Hematopoietic multipotent progenitor cell treated with erythropoietin and hydrocortisone succinate and interleukin-3 and kit ligand, for 6 days (in vitro differentiated cells): ENCODE measurements at places on chromosomes 6 and 20.
A peak's percentile ranks its signal among the peaks of the same experiment; 100 is the strongest.

DNA sequence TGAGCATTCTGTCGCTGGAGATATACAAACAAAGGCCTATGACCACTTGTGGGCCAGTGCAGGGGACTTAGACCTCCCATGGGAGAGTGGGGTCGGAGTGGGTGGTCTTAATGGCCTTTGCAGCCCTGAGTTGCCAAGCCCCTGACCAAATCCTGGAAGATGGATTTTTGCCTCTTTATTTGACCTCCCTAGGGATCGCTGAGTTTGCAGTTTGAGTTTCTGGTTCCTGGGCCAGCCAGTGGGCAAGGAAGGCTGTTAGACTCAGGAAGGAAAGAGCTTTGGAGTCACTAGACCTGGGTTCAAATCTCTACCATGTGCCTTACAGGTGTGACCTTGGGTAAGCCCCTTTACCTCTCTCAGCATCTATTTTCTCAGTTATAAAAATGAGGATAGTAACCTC is 94.1 kb downstream of the CD40 start:
- no peak for DNase-seq

- DNase-seq, result no peak
Measured at GRCh38 chr6:36326356-36326995, 10.2 kb downstream of the BNIP5 start.

DNA sequence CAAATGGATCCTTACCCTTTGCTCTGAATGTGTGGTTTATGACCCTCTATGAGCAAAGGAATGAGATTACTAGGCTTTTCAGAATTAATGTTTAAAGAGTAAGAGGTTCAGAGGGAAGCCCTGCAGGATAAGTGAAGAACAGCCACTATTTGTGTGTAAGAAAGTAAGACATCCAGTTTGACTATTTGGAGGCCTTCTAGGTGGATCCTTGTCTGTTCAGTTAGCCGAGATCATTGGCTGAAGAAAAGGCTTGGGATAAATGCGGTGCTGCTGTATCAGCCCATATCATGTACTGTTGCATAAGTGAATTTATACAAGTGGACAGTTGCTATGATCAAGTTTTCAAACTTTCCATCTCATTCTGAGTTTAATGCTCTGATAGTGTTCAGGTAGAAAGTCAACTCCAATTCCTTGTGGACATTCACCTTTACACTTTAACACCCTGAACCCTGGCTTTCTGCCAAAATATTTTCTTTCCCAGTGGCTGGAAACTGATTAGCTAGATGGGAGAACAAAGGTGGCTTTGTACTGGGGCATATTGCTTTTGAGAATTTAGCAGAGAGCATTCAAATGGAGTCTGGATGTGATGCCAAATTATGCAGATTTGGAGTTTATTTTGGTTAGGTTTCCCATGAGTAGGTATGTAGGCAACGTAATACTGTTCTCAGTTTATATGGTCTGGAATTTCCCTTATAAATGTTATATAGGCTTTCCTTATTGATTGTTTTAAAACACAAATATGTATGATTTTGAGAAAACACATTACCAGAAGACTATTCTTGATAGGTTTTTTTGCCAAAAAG is 15.0 kb downstream of the PARD6B start:
- no peak for DNase-seq

GRCh38 chr6:147826698-147827097 is 318.2 kb downstream of the SAMD5 start:
- no peak for DNase-seq

- DNase-seq, result no peak
Measured at GRCh38 chr6:63799813-63800212, 164.2 kb downstream of the PHF3 start.

DNA sequence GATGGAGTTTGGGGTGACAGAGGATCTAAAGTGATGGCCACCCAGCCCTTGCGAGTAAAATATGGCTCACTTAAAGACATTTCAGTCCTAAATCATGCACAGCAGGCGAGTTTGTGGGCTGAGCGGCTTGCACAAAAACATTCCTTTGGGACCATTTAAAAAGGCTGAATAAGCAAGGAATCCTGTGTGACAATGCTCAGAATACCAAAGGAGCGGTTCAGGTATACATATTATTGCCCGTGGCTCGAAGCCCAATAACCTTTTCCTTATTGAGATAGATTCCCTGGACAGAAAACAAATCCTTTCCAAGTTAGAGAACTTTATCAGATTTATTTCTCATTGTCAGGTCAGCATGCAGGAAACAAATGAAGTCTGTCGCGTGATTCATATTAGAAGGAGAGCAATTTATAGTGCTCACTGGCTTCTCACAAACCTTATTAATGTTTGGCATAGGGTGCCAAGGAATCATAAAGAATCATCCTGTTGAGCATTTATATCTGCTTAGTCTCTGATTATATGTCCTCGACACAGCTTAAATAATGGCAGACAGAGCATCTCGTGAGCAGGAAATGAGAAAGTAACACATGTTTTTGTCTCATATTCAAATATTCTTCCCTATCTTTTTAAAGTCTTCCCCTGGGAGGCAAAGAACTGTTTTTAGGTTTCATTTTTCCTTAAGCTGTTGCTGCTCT is 121.3 kb downstream of the TRMT11 start:
- DNase-seq, result no peak

DNA sequence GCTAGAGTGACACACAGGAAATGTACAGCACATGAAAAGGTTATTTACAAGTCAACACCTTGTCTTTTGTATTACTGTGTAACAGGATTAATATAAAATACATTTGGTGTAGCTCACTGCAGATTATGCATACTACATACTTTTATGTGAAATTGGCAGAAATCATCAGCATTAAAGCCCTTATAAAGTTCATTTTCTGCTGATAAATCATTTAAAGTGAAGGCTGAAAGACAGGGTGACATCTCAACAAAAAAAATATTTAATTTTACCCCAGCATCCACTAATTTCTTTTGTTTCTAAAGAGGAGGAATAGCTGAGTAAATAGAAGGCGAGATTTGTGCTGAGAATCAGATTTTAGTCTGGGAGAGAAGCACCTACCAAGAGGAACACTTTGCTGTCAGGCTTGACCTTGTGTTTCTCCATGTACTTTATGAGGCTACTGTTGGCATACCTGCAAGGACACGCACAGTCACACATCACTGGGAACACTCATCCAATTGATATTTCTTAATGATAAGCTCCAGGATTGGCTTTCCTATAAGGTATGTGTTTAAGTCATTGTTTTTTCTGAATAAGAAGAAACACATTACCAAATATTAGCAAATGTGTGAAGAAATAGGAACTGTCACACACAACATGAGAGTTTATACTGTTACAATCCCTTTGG is 146.6 kb upstream of the SLC22A16 start:
- no peak for DNase-seq

DNA sequence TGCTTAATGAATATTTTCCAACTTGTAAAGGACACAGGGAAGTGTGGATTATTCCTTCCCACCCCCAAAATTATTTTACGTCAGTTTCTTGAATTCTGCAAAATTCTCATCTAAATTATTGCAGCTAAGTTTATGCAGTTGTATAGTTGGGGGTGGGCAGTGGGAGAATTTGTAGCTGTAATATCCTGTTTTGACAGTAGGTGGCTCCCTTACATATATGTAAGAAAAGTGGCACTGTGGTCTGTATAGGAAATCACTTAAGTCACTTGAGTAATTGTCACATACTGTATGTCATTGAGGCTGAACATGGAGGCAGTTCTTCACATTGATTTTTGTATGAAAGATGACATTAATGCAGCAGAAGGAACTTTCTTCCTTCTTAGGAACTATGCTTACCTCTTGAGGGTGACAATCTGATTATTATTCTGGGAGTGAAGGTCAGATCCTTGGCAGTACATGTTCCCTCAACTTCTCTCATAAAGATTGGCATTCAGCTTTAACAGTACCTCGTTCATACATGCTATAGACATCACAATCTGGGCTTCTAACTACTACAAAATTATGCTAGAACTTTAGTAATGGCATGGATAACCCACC is 14.6 kb upstream of the CFAP206 start:
- peak; percentile 92 for DNase-seq

DNA sequence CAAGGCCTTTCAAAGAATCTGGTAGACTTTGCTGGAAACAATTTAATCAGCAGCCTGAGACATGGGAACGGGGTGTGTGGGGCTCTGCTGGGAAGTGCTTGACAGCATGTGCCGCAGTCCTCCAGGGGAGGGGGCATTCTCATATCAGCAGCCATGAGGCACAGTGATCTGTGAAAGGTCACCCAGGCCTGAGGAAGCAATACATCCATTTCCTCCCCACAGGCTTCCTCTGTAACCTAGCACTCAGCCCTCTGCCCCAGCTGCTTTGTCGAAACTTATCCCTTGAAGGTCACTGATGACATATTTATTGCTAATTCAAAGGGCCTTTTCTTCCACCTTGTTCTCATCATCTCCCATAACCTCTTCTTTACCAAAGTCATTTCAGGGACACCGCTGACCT is 103.3 kb downstream of the TNFAIP3 start:
- no peak for DNase-seq

- no peak for DNase-seq
Measured at GRCh38 chr6:105844275-105844883, 241.8 kb upstream of the PRDM1 start.

DNA sequence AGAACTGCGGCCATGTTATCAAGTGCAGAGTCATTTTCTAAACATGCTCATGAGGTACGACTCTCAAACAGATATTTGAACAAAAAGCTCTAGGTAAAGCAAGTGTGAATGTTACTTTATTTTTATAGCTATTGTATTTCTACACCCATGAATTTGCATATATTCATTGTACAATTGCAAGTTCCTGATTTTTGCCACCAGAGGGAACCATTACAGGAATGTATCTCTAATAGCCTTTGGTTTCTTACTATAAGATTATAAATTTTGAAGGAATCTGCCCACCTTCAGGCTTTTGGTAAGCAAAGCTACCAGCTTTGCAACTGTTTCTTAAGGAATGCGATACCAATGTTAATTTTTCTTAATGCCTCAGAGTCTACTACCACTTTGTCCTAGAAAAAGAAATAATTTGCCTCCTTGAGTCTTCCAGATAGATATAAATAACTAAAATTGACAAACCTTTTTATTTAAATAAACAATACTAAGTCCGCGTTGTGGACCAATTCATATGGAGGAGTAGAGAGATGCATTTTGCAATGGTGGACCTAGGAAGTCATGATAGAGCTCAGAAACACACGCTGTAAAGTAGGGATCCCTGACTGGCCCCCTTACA is 125.4 kb upstream of the SAMD5 start:
- DNase-seq, result peak; percentile 62

DNA sequence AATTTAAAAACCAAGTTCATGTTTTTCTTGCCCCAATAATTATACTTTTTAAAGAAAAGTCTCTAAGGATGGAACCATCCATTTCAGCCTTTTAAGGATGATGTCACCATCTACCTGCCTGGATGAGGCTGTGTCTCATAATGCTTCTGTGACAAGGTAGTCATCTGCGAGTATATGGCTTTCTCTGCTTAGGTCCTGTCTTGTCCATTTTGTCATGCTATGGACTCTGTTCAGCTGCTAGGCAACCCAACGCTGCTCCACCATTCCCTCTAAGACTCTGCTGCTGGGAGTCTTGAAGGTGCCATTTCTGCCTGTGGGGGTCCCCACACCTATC is 459.8 kb upstream of the RUNX2 start:
- DNase-seq, result no peak

DNA sequence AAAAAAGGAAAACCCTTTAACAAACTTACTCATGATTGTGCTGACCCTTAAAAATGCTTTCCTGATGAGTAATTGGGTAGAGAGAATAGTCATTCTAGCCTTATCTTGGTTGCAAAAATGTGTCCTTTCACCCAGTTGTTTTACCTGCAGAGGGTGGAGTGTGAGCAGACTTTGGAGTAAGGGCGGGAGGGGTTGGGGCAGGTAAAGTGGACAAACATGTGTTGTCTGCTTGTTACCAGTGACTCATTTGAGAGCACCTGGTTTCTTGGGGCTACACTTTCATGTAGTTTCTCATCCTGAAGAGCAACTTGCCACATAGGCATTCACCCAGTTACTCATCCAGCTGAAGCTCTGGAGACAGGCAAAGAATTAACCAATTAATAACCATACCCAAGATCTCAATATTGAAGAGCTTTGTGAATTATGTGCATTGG is 121.1 kb downstream of the TNFRSF21 start:
- DNase-seq, result no peak

- DNase-seq, result no peak
Measured at GRCh38 chr6:133895573-133896343, 6.8 kb downstream of the TCF21 start.

DNA sequence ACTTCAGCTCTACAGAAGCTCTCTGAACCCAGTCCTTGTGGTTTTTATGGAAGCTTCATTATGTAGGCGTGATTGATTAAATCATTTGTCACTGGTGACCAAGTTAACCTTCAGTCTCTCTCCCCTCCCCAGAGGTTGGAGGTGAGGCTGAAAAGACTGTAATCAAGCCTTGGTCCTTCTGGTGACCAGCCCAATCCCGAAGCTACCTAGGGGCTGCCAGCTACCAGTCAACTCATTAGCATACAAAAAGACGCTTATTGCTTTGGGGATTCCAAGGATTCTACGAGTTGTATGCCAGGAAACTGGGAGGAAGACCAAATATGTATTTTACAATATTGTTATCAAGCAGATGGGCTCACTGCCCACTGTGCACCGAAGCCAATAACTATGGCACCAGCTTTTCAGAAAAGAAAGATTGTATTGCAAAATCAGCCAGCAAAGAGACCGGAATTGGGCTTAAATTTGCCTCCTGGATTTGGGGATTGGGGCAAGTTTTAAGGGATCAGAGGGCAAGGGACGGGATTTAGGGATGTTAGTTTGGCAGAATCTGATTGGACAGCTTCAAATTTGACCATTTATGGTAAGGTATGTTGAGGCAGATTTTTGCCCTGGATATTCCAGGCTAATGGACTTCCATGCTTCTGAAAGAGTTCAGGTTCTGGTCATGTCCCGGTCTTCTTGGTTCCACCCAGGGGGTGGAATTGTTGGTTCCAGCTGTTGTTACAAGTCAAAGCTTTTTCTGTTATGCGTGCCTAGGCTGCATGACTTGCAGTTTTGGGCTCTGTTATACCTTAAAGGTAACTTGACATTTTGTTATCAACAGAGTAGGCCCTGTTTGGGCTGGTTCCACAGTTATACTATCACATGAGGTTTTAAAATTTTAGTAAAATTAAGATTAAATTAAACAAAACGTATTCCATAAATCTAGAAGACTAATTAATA is 167.4 kb downstream of the COL9A1 start:
- DNase-seq, result no peak

DNA sequence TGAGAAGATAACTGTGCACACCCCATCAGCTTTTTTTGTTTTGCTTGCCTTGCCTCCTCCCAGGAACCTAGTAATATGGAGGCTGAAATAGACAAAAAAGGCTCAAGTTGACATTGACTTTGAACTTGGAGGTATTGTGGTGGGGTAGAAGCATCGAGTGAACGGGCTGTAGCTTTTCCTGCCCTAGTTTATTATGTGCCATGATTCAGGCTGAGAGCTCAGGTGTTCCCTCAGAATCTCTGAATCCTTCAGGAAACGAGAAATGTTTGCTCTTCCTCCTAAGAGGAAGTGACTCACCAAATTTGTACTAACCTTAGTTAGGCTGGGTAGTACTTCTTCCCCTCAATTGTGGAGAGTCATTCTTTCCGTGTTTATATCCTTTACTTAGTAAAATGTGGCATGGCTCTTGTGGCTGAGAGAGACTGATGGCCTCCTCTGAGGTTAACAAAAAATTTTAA is 98.8 kb downstream of the SASH1 start:
- no peak for DNase-seq
